ENCODE measurements at places on chromosomes 13 and 19. TPM values are rescaled to one million over a fixed set of nuclear protein-coding genes. Genes with fewer than 3 reads are reported as not detected.

The ZNF227 gene
- total RNA-seq = 29.5 TPM

The KRTDAP gene
- not detected for total RNA-seq

The ZNF536 gene
- 11.6 TPM for total RNA-seq

The TEX101 gene
- not detected for total RNA-seq

The OR7C1 gene
- total RNA-seq = not detected

The SBK2 gene
- not detected for total RNA-seq

The CCDC194 gene
- 9.3 TPM for total RNA-seq

The ZNF677 gene
- not detected for total RNA-seq

The LYPD5 gene
- not detected for total RNA-seq

The ERICH4 gene
- total RNA-seq = not detected

The MYO1F gene
- not detected for total RNA-seq

The ZNF492 gene
- not detected for total RNA-seq

The TEX26 gene
- total RNA-seq = not detected

The TEX29 gene
- total RNA-seq = not detected

The RGL3 gene
- total RNA-seq = 2.5 TPM

The SOX1 gene
- total RNA-seq = not detected

The DMAC2 gene
- total RNA-seq = 25.1 TPM

The CILP2 gene
- 0.15 TPM for total RNA-seq

The IFNL4 gene
- total RNA-seq = not detected

The CDX2 gene
- not detected for total RNA-seq

The ZNF234 gene
- 3.0 TPM for total RNA-seq

The ZNF682 gene
- 20.6 TPM for total RNA-seq

The PLPPR2 gene
- total RNA-seq = 0.43 TPM

The METTL21C gene
- not detected for total RNA-seq

The C19orf38 gene
- total RNA-seq = 6.1 TPM

The TUBA3C gene
- not detected for total RNA-seq

The KASH5 gene
- 0.52 TPM for total RNA-seq

The ACP7 gene
- total RNA-seq = not detected

The CGB1 gene
- total RNA-seq = not detected

The RNF17 gene
- total RNA-seq = not detected

The B3GNT8 gene
- not detected for total RNA-seq

The HCST gene
- total RNA-seq = 12.2 TPM

The PDCD5 gene
- total RNA-seq = 115 TPM

The FUT1 gene
- total RNA-seq = not detected

The FARP1 gene
- not detected for total RNA-seq

The GRAMD1A gene
- 76.4 TPM for total RNA-seq

The MISP gene
- not detected for total RNA-seq

The STOML3 gene
- total RNA-seq = not detected

The NKPD1 gene
- total RNA-seq = 1.2 TPM

Measured in Karpas-422 (cell line).